ENCODE measurements at places on chromosomes 5 and 9. TPM values are rescaled to one million over a fixed set of nuclear protein-coding genes. Genes with fewer than 3 reads are reported as not detected.

DNA sequence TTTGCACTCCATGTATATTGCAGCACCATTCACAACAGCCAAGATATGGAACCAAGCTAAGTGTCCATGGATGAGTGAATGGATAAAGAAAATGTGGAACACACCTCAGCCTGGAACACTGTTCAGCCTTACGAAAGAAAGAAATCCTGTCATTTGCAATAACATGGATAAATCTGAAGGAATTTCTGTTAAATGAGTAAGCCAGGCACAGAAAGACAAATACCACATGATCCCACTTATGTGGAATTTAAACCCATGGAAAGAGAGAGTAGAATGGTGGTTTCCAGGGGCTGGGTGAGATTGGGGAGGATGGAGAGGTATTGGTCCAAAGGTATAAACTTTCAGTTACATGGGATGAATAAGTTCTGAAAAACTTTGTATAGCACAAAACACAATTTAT is 228.9 kb upstream of the CD180 start:
- no peak for DNase-seq

DNA sequence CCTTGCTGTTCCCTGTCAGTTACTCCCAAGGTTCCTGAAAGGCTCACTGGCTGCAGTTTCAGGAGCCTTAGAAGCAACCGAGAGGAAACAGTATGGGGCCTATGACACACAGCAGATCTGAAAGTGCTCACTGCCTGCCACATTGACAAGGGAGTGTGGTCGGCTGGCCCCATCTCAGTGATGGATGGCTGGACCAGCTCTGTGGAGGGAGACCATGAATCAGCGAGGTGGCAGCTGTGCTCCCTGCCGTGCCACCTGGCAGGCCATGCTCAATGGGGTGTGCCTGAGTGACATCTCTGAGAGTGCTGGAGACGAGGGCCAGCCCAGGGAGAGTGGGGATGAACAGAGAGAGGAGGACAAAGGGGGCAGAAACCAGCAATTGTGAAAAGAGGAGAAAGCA is 49.1 kb downstream of the DOCK2 start:
- DNase-seq = no peak

GRCh38 chr9:26807161-26807560 is 85.4 kb downstream of the CAAP1 start:
- no peak for DNase-seq

DNA sequence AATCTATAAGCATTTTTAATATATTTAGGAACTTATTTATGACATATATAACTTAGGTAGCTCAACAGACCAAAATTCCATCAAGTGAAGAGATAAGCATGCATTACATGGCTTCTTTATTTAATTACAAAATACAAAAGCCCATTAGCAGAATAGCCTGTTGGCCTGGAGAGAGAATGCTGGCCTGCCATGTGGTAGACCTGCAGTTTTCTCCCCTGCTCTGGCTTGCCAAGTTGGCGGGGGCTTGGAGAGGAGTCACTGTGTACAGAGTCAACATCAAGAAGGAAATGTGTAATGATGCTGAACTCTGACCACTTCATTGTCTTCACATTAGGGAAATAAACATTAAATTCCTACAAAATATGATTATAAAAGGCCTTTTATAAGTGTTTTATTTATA is 69.8 kb upstream of the CNTLN start:
- DNase-seq = no peak

GRCh38 chr5:135047347-135047695 is 13.3 kb upstream of the PITX1 start:
- no peak for DNase-seq

DNA sequence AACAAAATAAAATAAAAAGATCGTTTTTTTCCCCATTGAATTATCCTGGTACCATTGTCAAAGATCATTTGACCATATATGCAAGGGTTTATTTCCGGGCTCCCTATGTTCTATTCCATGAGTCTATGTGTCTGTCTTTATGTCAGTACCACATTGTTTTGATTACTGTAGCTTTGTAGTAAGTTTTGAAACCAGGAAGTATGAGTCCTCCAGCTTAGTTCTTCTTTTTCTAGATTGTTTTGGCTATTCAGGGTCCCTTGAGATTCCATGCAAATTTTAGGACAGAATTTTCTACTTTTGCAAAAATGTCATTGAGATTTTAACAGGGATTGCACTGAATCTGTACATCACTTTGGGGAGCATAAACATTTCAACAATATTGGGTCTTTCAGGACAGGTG is 18.7 kb upstream of the EEIG1 start:
- no peak for DNase-seq

GRCh38 chr5:119280380-119280779 is 75.4 kb upstream of the TNFAIP8 start:
- no peak for DNase-seq

- DNase-seq = no peak
Measured at GRCh38 chr9:97109194-97109811, 70.4 kb upstream of the CTSV start.

GRCh38 chr5:53749621-53750020 is 189.2 kb downstream of the NDUFS4 start:
- no peak for DNase-seq

GRCh38 chr9:79600466-79600865 is 28.7 kb downstream of the TLE4 start:
- DNase-seq = no peak

- DNase-seq = no peak
Measured at GRCh38 chr9:19643875-19644274, 145.0 kb downstream of the SLC24A2 start.

The DROSHA gene
- total RNA-seq = 36.5 TPM

The MYOT gene
- 29.6 TPM for total RNA-seq

The FBXO4 gene
- total RNA-seq = 4.3 TPM

The CNTFR gene
- 4.6 TPM for total RNA-seq

The SPDL1 gene
- total RNA-seq = 4.3 TPM

The ADAMTS12 gene
- total RNA-seq = 0.85 TPM
